ENCODE measurements at places on chromosomes 2 and 18.
A peak's percentile ranks its signal among the peaks of the same experiment; 100 is the strongest.

DNA sequence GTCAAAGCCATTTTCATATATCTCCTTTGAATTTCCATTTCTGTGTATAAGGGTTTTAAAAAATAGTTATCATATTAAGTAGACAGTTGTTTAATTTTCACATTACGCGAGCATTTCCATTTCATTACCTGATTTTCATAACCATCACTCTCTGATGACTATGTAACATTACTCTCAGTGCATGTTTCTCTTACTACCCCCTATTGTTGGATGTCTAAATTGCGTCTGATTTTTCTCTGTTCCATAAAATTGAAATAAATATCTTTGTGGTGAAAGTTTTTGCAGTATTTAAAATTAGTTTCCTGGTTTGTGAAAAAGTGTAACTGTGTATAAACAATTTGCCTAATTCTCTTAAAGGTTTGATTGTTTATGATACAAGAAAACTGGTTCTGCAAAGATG is 123.8 kb downstream of the MYO1B start:
- peak; percentile 34 for DNase-seq

DNA sequence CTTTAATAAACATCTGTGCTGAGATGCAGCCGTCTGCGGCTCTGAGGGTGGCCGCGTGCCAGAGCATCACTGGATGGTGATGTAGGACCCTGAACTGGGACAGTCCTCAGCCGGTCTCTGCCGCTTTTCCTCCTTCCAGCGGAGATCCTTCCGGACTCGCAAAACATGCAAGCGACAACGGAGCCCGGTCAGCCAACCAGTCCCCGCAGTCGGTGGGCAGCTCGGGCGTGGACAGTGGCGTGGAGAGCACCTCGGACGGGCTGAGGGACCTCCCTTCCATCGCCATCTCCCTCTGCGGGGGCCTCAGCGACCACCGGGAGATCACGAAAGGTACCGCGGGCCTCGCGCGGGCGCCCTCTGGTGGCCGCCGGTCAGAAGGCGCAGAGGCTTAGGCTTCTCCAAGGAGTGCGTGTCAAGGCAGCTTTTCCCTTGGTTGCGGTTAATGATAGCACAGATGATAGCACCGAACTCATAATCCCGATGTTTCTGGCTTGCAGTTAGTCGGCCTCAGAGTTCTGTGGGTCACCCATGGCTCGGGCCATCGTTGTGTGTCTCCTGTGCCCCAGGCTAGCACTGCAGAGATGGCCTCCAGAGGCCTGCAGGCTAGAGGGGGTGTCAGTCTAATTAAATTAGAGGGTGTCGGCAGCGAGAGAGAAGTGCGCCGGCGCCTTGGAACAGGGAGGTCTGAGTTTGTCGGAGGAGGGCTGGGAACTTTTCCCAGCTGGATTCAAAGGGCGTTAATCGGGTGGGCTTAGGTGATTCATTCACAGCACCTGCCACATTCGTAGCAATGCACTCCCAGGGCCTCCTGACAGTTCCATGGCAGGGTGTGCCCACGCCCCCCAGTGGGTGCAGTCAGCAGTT is 38.5 kb downstream of the LPIN1 start:
- DNase-seq: peak; percentile 27

DNA sequence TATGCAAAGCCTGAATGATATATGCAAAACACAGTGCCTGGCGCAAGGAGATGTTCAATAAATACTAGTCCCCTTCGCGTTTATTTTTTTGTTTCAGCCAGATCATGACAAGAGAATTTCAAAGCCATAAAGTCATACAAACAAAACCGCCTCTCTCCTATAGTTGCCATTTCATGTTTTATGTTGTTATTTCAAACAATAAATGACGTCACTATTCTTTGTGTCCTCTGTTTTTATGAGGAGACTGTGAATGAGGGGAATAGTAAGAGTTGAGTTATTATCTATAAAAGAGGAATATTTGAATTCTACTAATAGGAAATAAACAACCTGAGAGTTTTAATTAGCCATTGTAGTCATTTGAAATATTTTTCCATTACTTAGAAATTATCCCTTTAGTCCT is 464.5 kb downstream of the THSD7B start:
- DNase-seq: no peak

GRCh38 chr2:29420464-29420863 is 305.2 kb downstream of the CLIP4 start:
- DNase-seq: no peak

GRCh38 chr2:120528051-120528692 is 182.2 kb downstream of the INHBB start:
- no peak for DNase-seq

DNA sequence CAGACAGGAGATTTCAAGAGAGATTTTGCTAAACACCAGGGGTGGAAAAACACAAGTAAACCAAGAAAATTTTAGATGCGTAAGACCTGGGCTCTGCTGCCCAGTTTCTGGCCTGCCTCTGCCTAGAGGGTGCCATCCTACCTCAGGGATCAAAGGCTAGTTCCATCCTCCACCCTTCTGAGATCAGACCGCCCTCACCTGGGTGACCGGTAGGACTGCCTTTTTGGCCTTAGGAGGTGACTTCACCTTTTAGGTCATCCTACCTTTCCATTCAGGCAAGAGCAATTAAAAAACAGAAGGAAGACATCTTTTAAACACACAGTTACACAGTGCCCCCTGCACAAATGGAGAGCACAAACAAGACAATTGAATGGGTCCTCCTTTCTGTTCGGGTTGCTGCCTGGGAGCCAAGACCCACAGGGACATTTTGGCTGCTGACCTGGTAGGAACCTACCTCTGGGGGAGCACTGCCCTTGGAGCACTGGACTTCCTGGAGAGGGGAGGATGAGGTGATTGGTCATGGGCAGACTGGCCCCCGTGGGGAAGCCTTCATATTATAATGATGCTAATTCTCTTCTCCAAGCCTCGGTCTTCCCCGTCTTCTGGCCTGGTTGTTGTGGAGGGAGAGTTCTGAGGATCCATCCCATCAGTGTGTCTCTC is 3.1 kb downstream of the PSD4 start:
- no peak for DNase-seq

DNA sequence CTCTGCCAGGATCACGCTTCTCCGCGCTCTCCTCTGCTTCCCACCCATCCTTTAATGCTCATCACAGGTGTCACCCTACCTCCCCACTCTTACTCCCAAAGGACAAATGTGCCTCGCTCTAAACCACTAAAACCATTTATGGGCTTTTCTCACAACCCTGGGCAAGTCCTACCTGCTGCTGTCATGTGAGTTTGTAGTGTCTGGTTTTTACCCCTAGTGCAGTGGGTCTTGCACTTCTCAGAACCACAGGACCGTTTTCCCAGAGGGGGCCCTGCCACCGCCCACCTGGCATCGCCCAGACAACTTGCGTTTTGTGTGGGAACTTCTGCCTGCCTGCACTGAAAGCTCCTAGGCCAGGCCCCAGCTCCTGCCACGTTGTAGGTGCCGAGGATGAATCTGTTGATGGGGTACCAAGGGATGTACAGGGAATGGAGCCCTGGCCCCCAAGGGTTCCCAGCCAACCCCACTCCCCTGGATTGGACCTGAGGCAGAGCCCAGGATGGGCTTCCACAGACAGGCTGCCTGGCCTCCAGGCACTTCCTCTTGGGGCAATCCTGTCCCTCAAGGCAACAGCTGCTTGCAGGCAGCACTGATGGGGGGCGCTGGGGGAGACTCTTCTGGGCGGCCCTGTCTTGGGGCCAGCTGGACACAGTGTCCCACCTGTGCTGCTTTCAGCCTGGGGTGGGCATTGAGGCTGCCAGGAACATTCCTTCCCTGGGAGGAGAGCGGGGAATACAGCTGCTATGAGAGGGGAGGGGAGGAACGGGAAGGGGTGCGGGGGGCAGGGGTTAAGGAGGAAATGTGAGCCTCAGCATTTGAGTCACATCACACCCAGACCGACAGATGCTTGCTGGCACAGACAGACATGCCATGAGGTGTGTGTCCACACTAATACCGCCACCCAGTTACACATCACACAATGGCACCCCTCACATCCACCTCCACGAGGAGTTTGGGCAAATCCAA is 176.3 kb downstream of the ZFP36L2 start:
- no peak for DNase-seq

DNA sequence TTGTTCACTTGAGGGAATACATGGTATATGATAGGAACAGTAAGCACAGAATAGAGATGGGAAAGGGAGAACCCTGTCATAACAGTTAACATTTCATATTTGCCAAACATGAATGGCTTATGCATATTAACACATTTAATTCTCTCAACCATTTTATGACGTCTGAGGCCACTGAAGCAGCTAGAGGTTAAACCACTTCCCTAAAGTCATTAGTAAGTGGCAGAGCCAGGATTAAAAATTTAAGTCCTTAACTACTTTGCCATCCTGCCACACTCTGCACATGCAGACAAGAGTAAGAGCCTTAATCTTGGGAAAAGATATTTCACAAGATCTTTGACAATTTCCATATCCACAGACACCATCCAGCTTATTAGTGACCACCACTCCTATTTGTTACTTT is 2.1 kb downstream of the LIPT1 start:
- DNase-seq: no peak

- DNase-seq: no peak
Measured at GRCh38 chr2:105595536-105595935, 149.2 kb upstream of the NCK2 start.

DNA sequence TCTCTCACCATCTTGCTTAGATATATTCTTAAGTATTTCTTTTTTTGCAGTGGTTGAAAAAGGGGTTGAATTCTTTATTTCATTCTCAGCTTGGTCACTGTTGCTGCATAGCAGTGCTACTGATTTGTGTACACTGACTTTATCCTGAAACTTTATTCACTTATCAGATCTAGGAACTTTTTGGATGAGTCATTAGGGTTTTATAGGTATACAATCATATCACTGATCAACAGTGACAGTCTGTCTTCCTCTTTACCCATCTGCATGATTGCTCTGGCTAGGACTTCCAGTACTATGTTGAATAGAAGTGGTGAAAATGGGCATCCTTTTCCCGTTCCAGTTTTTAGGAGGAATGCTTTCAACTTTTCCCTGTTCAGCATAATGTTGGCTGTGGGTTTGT is 6.5 kb downstream of the STARD6 start:
- DNase-seq: no peak

- no peak for DNase-seq
Measured at GRCh38 chr2:9497017-9497416, 22.7 kb downstream of the IAH1 start.

- no peak for DNase-seq
Measured at GRCh38 chr2:200851398-200852248, 12.8 kb downstream of the CLK1 start.

DNA sequence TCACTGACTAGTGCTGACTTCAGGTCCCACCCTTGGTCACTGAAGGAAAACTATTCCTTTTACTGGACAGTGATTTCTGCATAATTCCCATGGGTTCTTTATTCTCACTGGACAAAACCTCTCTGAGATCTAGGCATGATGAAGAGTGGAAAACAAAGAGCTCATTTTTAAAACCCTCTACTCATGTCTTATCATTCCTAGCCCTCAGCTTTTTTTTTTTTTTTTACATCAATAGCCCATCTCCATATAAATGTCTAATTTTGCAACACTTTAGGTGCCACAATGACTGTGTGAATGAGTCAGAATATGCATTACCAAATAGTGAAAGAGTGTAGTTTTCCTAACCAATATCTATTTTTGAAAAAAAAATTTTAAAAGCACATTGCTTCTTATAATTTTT is 74.8 kb downstream of the TCF4 start:
- peak; percentile 32 for DNase-seq

DNA sequence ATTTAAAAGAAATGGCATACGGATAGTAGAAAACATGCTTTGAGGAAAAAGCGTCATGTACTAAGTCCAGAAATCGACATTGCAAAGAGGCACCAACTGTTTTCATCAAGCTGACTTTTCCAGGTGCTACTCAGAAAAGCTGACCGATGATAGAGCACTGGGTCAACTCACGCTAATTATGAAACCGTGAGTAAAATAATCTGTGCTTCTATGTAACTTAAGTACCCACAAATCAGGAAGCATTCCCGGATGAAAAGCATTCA is 353 bp upstream of the NUP35 start:
- DNase-seq: no peak

DNA sequence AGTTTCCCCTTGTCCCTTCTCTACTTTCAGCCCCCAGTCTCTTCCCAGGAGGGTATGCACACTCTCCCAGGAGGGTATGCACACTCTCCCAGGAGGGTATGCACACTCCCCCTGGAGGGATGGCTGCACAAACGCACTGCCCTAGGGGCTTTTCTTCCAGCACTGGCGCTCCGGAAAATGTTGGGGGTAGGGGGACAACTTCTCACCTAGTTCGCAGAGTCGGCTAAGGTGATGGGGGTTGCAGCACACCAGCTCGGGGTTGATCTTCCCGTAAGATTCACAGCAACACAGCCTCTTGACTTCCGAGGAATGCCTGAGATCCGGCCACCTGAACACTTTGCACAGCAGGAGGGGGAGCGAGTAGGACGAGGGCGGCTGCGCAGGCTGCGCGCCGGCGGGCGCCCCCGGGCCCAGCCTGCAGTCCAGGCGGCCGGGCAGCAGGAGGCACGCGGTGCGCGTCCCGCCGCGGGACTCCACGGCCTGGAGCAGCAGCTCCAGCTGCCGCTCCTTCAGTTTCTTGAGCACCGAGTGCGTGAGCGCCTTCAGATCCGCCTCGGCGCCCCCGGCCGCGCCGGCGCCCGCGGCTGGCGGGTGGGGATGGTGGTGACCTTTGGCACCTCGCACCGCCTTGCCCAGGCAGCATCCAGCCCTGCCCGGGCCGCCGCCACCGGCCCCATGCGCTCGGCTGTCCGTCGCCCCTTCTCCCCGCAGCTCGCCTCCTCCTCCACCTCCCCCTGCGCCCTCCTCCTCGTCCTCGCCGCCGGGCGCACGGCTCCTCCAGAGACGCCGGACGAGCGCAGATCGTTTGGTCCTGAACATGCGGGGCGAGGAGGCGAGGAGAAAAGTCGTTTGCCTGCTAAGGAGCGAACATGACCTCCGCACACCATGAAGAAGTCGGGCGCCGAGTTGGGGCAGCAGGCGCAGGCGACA is 894 bp downstream of the SMAD7 start:
- no peak for DNase-seq

DNA sequence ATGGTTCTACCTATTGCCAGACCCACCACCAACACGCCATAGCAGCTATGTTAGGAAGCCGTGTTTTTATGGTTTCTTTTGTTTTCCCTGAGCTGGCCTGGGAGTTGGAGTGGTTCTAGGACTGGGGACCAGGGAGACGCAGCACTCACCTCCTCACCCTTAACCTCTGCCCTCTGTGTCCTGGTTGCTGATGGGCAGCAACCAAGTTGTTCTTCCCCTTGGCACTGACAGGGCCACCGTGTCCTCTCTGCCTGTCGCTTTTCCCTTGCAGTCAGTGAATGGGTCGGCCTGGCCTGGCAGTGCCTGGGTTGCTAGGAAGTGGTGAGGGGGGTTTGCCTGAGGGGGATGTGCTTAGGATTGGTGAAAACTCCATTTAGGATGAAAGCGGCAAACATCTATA is 197.1 kb upstream of the GATA6 start:
- DNase-seq: no peak

Measured in fibroblast of mammary gland (primary cell).